ENCODE measurements at places on chromosomes 6 and 20. TPM values are rescaled to one million over a fixed set of nuclear protein-coding genes. Genes with fewer than 3 reads are reported as not detected.
A peak's percentile ranks its signal among the peaks of the same experiment; 100 is the strongest.

DNA sequence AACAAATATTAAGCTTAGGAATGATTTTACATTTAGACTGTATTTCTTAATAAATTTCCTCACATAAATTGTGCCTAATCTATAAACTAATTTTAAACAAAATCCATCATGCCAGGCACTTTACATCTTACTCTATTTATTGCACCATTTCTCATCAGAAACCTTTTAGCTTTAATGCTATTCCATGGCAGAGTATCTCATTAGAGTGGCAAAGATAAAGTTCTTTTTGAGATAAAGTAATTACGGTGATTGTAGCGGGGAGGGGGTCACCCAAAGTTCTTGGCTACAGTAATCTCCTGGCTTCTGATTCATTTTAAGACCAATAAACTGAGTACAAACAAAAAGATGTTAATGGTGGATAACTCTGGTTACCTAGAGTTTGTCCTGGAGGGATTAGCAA, 532.1 kb downstream of the PRKN start:
- H3K36me3 ChIP-seq = no peaks in the 10 kb centered on the region
- no peaks in the 10 kb centered on the region for H3K27me3 ChIP-seq
- no peaks in the 10 kb centered on the region for H3K4me1 ChIP-seq
- no peak overlapping the region for H3K27ac ChIP-seq
- no peak for DNase-seq
- H3K4me3 ChIP-seq = no peak overlapping the region

DNA sequence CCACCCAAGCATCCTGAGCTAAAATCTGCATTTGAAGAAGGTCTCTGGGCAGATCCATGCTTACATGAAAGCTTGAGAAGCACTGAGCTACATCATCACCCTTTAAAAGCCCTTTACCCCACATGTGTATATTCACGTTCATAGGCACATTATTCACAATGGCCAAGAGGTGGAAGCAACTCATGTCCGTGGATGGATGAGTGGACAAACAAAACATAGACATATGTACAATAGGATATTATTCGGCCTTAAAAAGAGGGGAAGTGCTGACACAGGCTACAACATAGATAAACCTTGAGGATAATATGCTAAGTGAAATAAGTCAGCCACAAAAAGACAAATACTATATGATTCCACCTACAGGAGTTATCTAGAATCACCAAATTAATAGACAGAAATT, 17.6 kb downstream of the ADGRF5 start:
- H3K27me3 ChIP-seq = no peaks in the 10 kb centered on the region
- H3K4me1 ChIP-seq = no peaks in the 10 kb centered on the region
- H3K27ac ChIP-seq = no peak overlapping the region
- H3K36me3 ChIP-seq = no peaks in the 10 kb centered on the region

DNA sequence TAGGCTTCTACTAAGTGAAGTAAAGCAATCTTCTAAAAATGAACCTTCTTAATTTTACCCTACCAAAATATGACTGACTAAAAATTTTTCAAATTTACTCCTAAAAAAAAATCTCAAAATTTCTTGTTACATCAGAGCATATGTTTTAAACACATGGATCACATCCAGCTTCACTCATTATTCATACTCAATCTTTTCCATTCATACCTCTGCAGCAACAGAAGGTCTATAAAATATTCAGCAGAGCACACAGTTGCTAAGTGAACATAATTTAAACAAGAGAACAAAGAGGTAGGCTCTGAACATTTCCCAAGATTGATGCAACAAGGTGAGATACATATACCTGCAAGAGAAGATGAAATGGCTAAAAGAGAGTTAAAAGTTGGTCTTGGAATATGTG, 213.9 kb downstream of the SOD2 start:
- DNase-seq = no peak
- no peaks in the 10 kb centered on the region for H3K27me3 ChIP-seq
- no peaks in the 10 kb centered on the region for H3K4me1 ChIP-seq
- H3K4me3 ChIP-seq = no peak overlapping the region

CCR6 gene
- not detected for total RNA-seq

IL17F gene
- not detected for total RNA-seq

CD24 gene
- not detected for total RNA-seq

SLC35D3 gene
- not detected for total RNA-seq

DNA sequence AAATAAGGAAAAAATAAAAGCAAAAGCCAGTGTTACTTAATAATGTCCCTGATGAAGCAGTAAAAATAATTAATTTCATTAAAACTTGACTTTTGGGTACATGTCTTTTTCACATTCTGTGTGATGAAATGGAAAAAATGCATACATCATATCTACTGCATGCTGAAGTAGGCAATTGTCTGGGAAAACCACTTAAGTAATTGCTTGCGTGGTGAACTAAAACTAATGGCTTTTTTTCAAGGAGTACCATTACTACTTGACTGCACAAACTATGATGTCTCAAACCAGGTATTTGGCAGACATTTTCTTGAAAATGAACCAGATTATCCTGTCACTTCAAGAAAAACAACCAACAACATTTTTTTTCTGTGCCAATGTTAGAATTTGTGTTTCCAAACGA, 91.3 kb upstream of the AKIRIN2 start:
- H3K27ac ChIP-seq = no peak overlapping the region
- DNase-seq = no peak
- H3K36me3 ChIP-seq = no peaks in the 10 kb centered on the region
- no peaks in the 10 kb centered on the region for H3K4me1 ChIP-seq

DNA sequence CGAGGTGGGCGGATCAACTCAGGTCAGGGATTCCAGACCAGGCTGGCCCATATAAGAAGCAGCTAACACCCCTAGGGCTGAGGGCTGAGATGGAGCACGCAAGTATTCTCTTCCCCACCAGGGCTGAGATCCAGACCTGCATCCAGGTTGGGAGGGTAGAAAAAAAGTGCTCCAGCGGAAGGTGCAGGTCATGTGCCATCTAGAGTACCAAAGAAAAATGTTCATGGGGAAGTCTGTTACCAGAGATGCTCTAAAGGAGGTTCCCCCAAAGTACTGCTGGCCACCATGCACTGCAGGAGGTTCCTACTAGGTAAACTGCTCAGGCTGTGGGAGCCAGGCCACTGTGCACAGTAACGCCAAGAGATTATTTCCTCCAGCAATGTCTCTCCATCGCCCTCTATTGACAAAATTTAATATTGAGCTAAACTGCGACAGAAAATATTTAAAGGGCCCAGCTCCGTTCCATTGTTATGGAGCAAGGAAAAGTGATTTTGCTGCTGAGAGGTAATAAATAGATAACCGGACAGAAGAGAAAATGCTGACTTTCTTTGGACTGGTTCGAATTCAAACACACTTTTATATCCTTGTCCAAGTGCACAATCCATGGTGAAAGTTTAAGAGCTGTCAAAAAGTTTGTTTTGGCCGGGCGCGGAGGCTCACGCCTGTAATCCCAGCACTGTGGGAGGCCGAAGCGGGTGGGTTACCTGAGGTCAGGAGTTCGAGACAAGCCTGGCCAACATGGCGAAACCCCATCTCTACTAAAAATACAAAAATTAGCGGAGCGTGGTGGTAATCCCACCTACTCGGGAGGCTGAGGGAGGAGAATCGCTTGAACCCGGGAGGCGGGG, 159.9 kb downstream of the OR2B2 start:
- no peaks in the 10 kb centered on the region for H3K4me1 ChIP-seq
- peak overlapping the region; percentile 93 for H3K4me3 ChIP-seq
- peak overlapping the region; percentile 89 for H3K27ac ChIP-seq
- DNase-seq = no peak
- H3K27me3 ChIP-seq = peaks cover 3% of the 10 kb centered on the region

- no peak overlapping the region for H3K27ac ChIP-seq
- H3K4me3 ChIP-seq = no peak overlapping the region
- H3K27me3 ChIP-seq = no peaks in the 10 kb centered on the region
- DNase-seq = no peak
- H3K4me1 ChIP-seq = no peaks in the 10 kb centered on the region
Measured at GRCh38 chr6:28462401-28462800, 19.1 kb upstream of the ZSCAN23 start.

SLC22A16 gene
- not detected for total RNA-seq

NHLRC1 gene
- 0.32 TPM for total RNA-seq
